ENCODE measurements at places on chromosomes 2 and 18. TPM values are rescaled to one million over a fixed set of nuclear protein-coding genes. Genes with fewer than 3 reads are reported as not detected.

DNA sequence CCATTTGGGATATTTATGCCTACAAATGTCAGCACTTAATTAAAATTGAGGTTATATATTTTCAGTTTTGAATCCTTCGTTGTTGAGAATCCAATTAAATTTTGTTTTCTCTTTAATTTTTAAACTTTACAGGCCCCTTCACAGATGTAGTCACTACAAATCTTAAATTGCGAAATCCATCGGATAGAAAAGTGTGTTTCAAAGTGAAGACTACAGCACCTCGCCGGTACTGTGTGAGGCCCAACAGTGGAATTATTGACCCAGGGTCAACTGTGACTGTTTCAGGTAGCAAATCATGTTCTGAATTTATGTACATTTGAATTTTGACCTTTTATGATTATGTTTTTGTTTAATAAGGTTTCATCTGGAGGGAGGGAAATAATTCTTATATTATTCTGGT is 17.9 kb downstream of the VAPA start:
- H3K27me3 ChIP-seq = no peaks in the 10 kb centered on the region
- H3K4me3 ChIP-seq = no peak overlapping the region
- no peak overlapping the region for H3K27ac ChIP-seq
- DNase-seq = no peak

DNA sequence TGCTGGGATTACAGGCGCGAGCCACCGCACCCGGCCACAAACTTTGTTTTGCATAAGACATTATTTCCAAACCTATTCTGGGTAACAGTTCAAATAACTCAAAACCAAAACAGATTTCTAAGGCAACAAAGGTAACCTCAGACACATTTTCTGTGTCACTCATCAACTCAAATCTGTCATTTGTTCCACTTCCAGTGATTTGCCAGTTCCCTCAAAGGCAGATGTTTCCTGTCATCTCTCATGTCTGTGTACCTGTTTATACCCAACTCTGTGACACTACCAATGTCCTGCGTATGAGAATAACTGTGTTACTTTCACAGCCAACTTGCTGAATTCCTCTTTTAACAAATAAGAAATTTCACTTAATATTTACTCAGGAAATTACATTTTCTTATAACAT is 54.4 kb downstream of the SCN3A start:
- H3K4me1 ChIP-seq = no peaks in the 10 kb centered on the region
- no peak overlapping the region for H3K4me3 ChIP-seq
- no peaks in the 10 kb centered on the region for H3K36me3 ChIP-seq
- no peak for DNase-seq

- no peaks in the 10 kb centered on the region for H3K36me3 ChIP-seq
- no peaks in the 10 kb centered on the region for H3K27me3 ChIP-seq
- H3K4me3 ChIP-seq = no peak overlapping the region
- no peaks in the 10 kb centered on the region for H3K4me1 ChIP-seq
Observed at GRCh38 chr2:230324503-230324902, 2.5 kb upstream of the SP140L start.

- H3K27ac ChIP-seq = no peak overlapping the region
- no peaks in the 10 kb centered on the region for H3K27me3 ChIP-seq
- no peaks in the 10 kb centered on the region for H3K36me3 ChIP-seq
- H3K4me3 ChIP-seq = no peak overlapping the region
Observed at GRCh38 chr2:220240641-220241040, 613.2 kb downstream of the SLC4A3 start.

- H3K4me3 ChIP-seq = no peak overlapping the region
- H3K36me3 ChIP-seq = no peaks in the 10 kb centered on the region
- H3K27me3 ChIP-seq = no peaks in the 10 kb centered on the region
- DNase-seq = no peak
- H3K27ac ChIP-seq = no peak overlapping the region
Observed at GRCh38 chr18:65608471-65608870, 142.3 kb upstream of the CDH7 start.

GRCh38 chr2:216503159-216503629 is 4.5 kb downstream of the RPL37A start:
- H3K27ac ChIP-seq = no peak overlapping the region
- H3K4me1 ChIP-seq = peaks cover 34% of the 10 kb centered on the region
- no peak for DNase-seq
- peaks cover 61% of the 10 kb centered on the region for H3K36me3 ChIP-seq

DNA sequence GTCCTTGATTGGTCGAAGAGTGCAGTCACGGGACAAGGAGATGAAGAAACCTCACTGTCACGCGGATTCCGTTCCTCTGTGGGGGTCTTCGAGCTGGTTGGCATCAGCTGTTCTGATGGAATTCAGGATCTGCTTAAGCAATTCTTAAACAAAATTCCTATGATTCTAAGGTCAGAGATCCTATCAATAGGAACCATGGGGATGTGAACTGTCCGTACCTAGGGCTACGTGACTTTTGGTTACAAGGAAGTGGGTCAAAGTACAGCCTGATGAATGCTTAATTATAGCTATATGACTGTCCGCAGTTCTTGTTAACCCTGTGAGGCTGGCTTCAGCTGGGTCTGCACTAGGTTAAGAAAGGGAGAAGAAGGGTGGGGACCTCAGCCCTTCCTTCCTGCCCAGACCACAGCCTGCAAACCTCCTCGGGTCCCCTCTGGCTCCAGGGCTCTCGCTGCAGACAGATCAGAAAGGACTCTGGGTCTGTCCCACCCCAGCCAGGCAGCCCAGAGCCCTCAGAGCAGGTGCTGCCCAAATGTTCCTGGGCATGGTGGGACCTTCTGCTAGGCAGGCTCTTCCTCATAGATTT is 44.2 kb upstream of the TAF1B start:
- H3K4me3 ChIP-seq = no peak overlapping the region
- H3K27me3 ChIP-seq = no peaks in the 10 kb centered on the region
- H3K4me1 ChIP-seq = peaks cover 7% of the 10 kb centered on the region
- H3K27ac ChIP-seq = no peak overlapping the region
- no peaks in the 10 kb centered on the region for H3K36me3 ChIP-seq

DNA sequence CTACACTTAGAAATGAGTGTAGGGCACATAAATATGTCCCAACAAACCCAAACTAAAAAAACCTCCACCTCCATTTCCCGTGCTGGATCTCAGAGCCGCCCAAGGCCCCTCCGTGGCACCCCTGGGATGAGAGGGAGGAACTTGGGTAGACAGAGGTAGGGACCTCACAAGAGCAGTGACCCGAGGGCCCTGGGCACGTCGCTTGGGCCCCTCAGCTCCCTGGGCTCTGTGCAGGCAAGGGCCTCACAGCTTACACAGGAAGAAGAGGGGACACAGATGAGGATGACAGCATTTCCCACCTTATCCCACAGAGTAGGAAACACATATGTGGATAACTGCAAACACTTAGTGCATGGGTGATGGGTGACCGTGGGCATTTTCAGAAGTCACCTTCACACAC is 93.9 kb upstream of the TPO start:
- peaks cover 7% of the 10 kb centered on the region for H3K27me3 ChIP-seq
- H3K4me3 ChIP-seq = no peak overlapping the region
- H3K27ac ChIP-seq = no peak overlapping the region
- no peak for DNase-seq
- no peaks in the 10 kb centered on the region for H3K4me1 ChIP-seq

GRCh38 chr2:32358111-32358482 is 1.3 kb downstream of the BIRC6 start:
- H3K4me3 ChIP-seq = peak overlapping the region; percentile 99
- H3K4me1 ChIP-seq = peaks cover 31% of the 10 kb centered on the region
- H3K36me3 ChIP-seq = no peaks in the 10 kb centered on the region
- H3K27ac ChIP-seq = peak overlapping the region; percentile 99
- no peaks in the 10 kb centered on the region for H3K27me3 ChIP-seq

GRCh38 chr2:204706939-204707338 is 161.7 kb downstream of the PARD3B start:
- H3K27me3 ChIP-seq = no peaks in the 10 kb centered on the region
- DNase-seq = no peak
- H3K4me1 ChIP-seq = no peaks in the 10 kb centered on the region
- H3K27ac ChIP-seq = no peak overlapping the region
- no peaks in the 10 kb centered on the region for H3K36me3 ChIP-seq

GRCh38 chr18:5295231-5295920 is at the start of gene ZBTB14:
ZBTB14 (minus strand) TSS chr18:5295726; CDS start chr18:5293246, 2,480 bp downstream.
- peak within 1 kb of the TSS; percentile 83 for H3K4me3 ChIP-seq
- H3K4me1 ChIP-seq = peaks cover 17% of the 10 kb centered on the region
- H3K27ac ChIP-seq = peak within 1 kb of the TSS; percentile 100

DNA sequence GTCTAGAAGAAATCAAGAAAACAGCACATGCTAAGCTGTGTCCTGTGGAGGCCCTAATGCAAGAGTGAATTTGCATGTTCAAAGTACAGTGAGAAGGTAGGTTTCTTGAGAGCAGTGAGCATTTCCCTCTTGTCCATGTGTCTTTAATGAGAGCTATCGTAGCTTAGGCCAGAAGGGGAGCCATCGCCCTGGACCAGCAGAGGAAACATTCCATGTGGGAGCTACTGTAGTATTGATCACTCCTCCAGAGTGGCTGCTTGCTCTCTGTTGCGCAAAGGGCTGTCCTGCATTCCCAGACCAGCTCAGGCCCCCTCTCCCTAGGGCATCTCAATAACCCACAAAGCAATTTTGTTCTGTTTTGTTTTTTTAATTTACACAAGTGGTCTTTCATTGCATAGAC is 950.1 kb downstream of the CNTNAP5 start:
- no peak overlapping the region for H3K27ac ChIP-seq
- no peaks in the 10 kb centered on the region for H3K36me3 ChIP-seq
- no peak overlapping the region for H3K4me3 ChIP-seq
- H3K4me1 ChIP-seq = no peaks in the 10 kb centered on the region

DNA sequence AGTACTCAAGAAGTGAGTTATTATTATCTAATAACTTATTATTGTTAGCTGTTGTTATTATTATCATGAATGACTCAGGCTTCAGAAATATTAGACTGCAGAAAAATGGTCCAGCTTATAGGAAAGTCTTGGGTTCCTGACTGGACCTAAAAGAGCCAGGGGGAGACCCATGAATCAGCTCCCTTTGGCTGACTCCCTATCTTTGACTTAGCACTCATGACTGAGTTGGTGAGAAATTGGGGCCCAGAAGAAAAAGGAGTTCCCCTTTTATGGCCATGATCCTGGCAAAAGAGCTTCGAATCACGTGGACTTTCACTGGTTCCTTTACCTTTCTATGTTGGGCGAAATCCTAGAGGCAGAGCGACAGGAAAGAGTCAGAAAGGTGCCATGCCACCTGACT is 145.8 kb downstream of the MYO3B start:
- no peak overlapping the region for H3K4me3 ChIP-seq
- no peak overlapping the region for H3K27ac ChIP-seq
- no peaks in the 10 kb centered on the region for H3K36me3 ChIP-seq

GRCh38 chr2:45477546-45477945 is 133.5 kb downstream of the SRBD1 start:
- H3K27ac ChIP-seq = no peak overlapping the region
- no peak for DNase-seq
- no peaks in the 10 kb centered on the region for H3K27me3 ChIP-seq

- H3K27me3 ChIP-seq = no peaks in the 10 kb centered on the region
- peaks cover 55% of the 10 kb centered on the region for H3K4me1 ChIP-seq
- DNase-seq = no peak
- H3K27ac ChIP-seq = no peak overlapping the region
- H3K4me3 ChIP-seq = no peak overlapping the region
Observed at GRCh38 chr2:101776172-101777043, 78.9 kb downstream of the MAP4K4 start.

RGPD4 gene
- not detected for total RNA-seq

KCNG2 gene
- total RNA-seq = not detected

RBM44 gene
- 0.68 TPM for total RNA-seq

TMX3 gene
- total RNA-seq = 59.5 TPM

NBAS gene
- total RNA-seq = 41.9 TPM
